Mammary epithelial cell (primary cell): ENCODE measurements at places on chromosomes 6 and 20. TPM values are rescaled to one million over a fixed set of nuclear protein-coding genes. Genes with fewer than 3 reads are reported as not detected.

DNA sequence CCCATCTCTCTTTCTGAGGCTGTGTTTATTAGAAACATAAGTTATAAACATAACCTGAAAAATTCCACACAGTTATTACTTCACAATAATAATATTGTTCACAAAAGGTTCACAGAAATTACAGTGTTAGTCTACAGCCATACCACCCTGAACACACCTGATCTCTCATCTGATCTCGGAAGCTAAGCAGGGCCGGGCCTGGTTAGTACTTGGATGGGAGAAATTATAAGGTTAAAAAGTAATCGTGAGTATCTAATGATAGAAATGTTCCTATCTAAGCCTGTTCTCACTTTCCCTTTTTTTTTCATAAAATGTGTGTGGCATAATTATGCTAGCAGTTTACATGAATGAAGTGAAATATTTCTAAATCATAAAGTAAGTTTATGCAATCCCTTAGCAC lies 647.8 kb downstream of the TBC1D32 start:
- no peak for DNase-seq

- no peak for DNase-seq
Observed at GRCh38 chr20:20404633-20405032, 36.7 kb downstream of the INSM1 start.

GRCh38 chr6:32081168-32081990 lies 27.8 kb downstream of the TNXB start:
- DNase-seq: peak; percentile 56

GRCh38 chr20:62897666-62898065 lies 28.6 kb downstream of the DIDO1 start:
- DNase-seq: no peak

GRCh38 chr6:170023620-170024521 lies 267.0 kb downstream of the DLL1 start:
- no peak for DNase-seq

DNA sequence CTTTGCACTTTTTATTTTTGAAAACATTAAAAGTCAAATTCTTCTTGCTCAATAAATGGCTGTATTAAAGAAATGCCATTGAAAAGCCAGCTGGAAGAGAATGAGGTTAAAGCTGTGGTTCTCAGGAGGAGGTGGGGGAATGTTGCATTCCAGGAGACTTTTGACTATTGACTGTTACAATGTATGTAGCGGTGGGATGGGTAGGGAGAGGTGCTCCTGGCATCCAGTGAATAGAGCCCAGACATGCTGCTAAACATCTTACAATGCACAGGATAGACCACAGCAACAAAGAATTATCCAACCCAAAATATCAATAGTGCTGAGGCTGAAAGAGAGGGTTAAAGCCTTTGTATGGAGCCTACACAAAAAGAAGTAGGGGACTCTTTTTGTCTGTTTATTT lies 295.9 kb downstream of the NKAIN2 start:
- no peak for DNase-seq

GRCh38 chr6:16370943-16371342 lies 132.6 kb downstream of the GMPR start:
- no peak for DNase-seq

DNA sequence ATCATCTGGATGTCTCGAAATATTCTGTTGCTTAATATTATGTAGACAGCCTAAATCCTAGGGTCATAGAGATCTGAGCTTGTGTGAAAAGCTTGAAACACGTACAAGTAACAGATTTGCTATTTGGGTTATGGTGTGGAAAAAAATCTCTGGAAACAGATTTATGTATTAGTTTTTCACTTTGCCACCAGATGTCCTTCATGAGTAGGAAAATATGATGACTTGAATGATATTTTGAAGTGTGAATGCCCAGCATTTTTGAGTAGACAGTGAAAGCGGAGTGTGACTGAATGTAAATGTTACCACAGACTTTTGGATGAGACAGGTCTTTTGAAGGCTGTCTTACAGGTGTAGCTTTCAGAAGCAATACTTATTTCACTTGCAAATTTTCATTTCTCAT lies 4.2 kb upstream of the BMP6 start:
- peak; percentile 26 for DNase-seq

- DNase-seq: no peak
Observed at GRCh38 chr6:23089981-23090380, 520.6 kb downstream of the HDGFL1 start.

- no peak for DNase-seq
Observed at GRCh38 chr20:20489648-20490341, 121.9 kb downstream of the INSM1 start.

DNA sequence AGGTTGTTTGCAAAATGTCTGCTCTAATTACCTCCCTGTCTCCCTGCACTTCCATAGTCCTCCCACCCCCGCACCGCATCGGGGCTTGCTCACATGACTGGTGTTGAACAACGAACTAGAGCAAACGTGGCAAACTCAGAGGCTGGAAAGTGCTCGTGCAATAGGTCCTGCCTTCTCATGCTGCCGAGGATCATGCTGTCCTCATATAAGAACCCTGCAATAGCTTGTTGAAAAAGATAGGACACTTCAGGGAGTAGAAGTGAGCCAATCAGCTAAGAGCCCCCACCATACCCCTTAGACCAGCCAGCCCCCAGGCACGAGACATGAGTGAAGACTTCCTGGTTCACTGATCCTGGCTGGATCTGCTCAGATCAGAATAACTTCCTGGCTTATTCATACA lies 219.2 kb downstream of the C6orf118 start:
- DNase-seq: no peak

DNA sequence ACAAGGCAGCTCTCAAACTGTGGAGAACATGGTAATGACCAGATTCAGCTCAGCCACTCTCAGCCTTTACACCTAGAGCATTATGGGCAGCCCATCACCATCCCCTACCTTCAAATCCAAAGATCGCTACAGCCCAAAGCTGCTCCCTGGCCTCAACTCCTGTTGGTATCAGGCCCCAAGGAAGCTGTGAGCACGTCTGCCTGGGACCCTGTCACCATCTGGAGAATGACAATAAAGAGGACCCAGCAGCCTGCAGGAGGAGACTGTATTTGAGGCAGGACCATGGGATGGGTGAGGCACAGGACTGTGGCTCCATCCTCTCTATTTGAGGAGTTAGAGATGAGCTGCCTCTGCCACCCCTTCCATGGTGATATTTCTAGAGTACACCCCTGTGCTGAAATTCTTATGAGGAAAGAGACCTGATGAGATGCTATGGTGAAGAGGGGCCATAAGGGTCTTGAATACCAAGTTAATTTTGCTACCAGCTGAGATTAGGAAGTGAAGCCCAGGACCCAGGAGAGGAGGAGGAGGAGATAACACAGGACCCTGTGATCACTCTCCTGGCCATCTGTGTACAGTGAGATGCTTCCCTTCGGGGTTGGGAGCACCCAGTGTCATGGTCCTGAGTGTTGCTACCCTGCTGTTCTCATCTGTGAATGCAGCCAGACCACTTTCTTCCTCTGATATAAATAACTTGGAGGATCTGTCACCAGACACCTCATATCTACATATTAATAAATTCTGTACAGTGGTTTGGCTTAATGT lies 19.6 kb upstream of the MICB start:
- no peak for DNase-seq

GRCh38 chr6:56297022-56297989 lies 49.9 kb upstream of the COL21A1 start:
- peak; percentile 52 for DNase-seq

DNA sequence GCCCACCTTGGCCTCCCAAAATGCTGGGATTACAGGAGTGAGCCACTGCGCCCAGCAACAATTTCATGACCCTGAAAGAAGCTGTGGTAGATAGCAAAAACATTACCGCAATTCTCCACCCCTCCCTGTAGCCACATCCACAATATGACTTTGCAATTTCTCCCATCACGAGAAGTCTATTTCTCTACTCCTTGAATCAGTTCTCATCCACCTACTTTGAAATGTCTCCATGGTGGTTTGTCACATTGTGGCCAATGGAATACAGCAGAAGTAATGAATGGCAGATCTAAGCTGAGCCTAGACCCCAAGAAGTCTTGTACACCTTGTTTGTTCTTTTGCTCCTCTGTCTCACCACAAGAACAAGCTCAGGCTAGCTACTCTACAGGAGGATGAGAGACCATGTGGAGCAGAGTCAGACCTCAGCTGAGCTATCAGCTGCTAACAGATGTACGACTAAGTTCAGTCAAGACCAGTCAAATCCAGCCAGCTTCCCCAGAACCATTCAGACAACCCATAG lies 6.3 kb downstream of the OXT start:
- DNase-seq: peak; percentile 69

DNA sequence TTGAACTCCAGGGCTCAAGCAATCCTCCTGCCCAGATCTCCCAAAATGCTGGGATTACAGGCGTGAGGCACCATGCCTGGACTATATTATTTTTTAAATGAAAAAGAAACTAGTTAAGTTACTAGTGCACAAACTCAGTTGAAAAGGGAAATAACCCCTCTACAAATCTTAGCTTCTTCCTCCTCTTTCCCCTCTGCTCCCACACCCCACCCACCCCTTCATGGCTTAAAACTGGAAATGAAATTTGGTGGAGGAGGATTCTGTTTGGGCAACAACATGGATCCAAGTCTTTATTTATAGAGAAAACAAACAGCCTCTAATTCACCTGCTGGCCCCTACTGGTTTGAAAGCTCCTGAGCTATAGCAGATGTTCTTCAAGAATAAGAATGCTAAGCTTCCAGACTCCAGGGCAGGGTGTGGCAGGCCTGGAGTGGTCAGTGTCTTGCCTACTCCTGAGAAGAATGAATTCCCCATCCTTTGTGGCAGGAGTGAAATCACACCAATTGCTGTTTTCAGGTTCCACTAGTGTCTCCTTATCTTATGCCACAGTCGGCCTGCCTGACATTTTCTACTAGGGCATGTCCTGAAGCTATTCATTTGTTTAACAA lies 73.5 kb downstream of the ZFP64 start:
- DNase-seq: no peak

DNA sequence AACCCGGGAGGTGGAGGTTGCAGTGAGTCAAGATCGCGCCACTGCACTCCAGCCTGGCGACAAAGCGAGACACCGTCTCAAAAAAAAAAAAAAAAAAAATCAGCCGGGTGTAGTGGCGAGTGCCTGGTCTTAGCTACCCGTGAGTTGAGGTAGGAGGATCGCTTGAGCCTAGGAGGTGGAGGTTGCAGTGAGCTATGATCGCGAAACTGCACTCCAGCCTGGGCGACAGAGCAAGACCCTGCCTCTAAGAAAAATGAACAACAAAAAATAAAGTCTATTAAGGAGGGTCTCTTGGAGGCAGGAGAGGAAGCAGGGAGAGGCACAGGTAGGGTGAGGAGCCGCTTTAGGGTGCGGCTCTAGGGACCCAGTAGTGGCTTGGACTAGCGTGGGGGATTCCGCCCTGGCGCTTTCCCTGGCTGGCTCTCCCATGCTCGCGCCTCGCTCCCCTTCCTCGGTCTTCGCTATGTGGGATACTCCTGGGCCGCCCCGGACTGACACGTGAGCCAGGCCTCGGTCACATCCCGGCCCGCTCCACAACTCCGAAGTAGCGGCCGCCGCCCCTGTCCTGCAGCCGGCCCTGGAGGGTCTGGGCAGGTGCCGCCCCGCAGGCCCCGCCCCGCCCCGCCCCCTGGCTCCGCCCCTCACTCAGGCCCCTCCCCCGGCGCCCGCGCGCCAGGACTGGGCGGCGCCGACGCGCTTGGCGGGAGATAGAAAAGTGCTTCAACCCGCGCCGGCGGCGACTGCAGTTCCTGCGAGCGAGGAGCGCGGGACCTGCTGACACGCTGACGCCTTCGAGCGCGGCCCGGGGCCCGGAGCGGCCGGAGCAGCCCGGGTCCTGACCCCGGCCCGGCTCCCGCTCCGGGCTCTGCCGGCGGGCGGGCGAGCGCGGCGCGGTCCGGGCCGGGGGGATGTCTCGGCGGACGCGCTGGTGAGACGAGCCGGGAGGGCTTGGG lies at the start of gene MYBL2:
MYBL2 (plus strand) TSS at position 739 of the 953 bp plus-strand sequence; CDS start at position 909, 170 bp downstream.
- DNase-seq: peak; percentile 56

DNA sequence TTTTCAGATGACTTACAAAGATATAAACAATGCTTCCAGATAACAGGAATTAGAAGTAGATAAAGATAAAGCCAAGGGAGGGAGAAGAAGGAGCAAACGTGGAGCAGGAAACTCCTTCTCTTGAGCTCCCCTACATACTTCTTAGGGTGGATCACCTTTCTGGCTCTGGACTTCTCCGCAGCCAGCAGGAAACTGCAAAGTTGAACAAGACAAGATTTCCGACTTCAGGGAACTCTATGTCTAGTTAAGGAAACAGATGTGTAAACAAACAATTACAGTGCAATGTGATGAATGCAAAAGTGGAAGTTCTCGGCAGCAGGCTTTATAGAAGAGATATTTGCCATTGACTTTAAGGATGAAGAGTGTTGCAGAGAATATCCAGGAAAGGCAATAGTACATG lies 134.0 kb upstream of the MARCKS start:
- DNase-seq: no peak

- no peak for DNase-seq
Observed at GRCh38 chr20:2972126-2972525, 71.3 kb upstream of the GNRH2 start.

GRCh38 chr6:168280020-168280898 lies 39.3 kb downstream of the DACT2 start:
- no peak for DNase-seq

DNA sequence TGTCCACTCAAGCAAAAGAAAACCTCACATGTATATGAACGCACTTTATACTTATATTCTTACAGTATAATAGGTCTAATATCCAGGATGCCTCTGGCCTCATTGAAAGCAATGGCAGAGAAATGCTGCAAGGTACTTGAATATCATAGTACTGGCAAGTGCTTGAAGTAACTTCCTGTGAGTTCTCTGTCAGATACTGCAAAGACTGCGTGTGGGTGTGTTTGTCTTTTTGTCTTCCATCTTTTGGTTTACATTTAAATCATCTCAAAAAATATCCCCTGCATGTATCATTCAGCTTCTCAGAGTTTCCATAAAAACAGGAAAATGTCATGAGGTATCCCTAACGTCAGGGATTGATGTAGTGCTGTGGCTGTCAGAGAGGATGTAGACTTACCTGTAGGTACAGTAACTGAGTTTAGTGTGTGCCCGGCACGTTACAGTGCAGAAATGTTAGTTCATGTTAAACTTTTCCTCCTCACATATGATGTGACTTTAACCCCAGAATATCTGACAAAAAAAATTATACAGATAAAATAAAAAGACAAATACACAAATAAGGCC lies 184.3 kb downstream of the DST start:
- no peak for DNase-seq

GRCh38 chr6:94478133-94479005 lies 1059.0 kb upstream of the EPHA7 start:
- no peak for DNase-seq

- no peak for DNase-seq
Observed at GRCh38 chr6:150417250-150417649, 48.4 kb downstream of the IYD start.

- DNase-seq: no peak
Observed at GRCh38 chr20:51154708-51155690, 132.1 kb upstream of the KCNG1 start.

SYCP2L gene
- 0.28 TPM for polyA plus RNA-seq

GRM1 gene
- not detected for polyA plus RNA-seq

UST gene
- 6.2 TPM for polyA plus RNA-seq

METTL24 gene
- not detected for polyA plus RNA-seq

C6orf132 gene
- polyA plus RNA-seq: 9.5 TPM

HDGFL1 gene
- polyA plus RNA-seq: not detected

LY6G6C gene
- polyA plus RNA-seq: 0.56 TPM

GPX5 gene
- not detected for polyA plus RNA-seq

SRSF12 gene
- 0.14 TPM for polyA plus RNA-seq

ZBTB46 gene
- 0.12 TPM for polyA plus RNA-seq
